ENCODE measurements at places on chromosomes 4 and X. TPM values are rescaled to one million over a fixed set of nuclear protein-coding genes. Genes with fewer than 3 reads are reported as not detected.

- no peak for DNase-seq
Observed at GRCh38 chrX:107632346-107632745, 4.0 kb downstream of the PRPS1 start.

- no peak for DNase-seq
Observed at GRCh38 chr4:88187766-88188165, 29.3 kb upstream of the ABCG2 start.

ADH5 gene
- total RNA-seq: 117 TPM

ATP1B4 gene
- not detected for total RNA-seq

KDM5C gene
- 104 TPM for total RNA-seq

GRCh38 chr4:180134091-180134866 lies 2108.9 kb upstream of the TENM3 start:
- DNase-seq: no peak

- DNase-seq: no peak
Observed at GRCh38 chr4:16817286-16817685, 81.2 kb downstream of the LDB2 start.

GRCh38 chrX:33465137-33465536 lies 253.8 kb upstream of the DMD start:
- no peak for DNase-seq

PGAM4 gene
- not detected for total RNA-seq

STOX2 gene
- total RNA-seq: 10.6 TPM

RP2 gene
- 17.3 TPM for total RNA-seq

DNA sequence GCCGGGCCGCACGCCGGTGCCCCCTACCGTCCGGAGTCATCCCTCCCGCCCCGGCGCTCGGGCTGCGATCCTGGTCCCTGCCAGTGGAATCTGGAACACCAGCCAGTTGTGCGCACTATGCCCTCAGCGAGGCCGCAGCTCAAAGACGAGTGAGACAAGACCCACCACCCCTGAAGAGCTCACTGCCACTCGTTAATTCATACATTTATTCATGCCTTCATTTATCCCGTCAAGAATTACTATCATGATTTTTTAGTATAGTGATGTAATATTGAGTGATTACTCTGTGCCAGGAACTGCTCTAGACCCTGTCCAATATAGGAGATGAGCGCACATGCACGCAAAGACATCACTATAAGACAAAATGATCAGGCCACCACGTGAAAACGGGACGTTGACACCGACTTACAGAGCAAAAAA lies 247 bp upstream of the PPA2 start:
- no peak for DNase-seq

Measured in Panc1 (cell line).